Inflammatory macrophage treated with lipopolysaccharide for 4 hours (primary cell): ENCODE measurements at places on chromosomes 3 and 15.
A peak's percentile ranks its signal among the peaks of the same experiment; 100 is the strongest.

- peak; percentile 44 for DNase-seq
Measured at GRCh38 chr3:86563400-86563970, 427.5 kb downstream of the VGLL3 start.

GRCh38 chr3:141659821-141660613, 78.1 kb upstream of the RNF7 start:
- peak; percentile 25 for DNase-seq

DNA sequence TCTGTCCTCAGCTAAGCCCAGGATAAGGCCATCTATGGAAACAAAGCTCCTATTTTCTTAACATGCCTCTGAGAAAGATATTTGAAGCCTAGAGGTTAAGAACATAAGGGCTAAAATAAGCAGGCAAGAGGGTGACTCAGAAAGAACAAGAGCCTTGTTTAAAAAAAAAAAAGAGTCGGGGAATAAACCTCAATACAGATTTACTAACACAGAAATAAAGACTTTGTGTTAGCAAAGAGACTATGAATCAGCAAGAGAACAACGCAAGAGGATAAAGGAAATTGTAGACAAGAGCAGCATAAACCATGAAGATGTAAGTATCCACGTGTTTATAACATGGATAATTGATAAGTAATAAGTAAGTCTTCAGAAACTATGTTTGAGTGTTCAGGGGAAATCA, 36.0 kb downstream of the RAB27A start:
- peak; percentile 59 for DNase-seq

- DNase-seq, result no peak
Measured at GRCh38 chr3:9330166-9330703, 32.6 kb upstream of the THUMPD3 start.

- no peak for DNase-seq
Measured at GRCh38 chr3:79380581-79380980, 387.2 kb downstream of the ROBO1 start.

DNA sequence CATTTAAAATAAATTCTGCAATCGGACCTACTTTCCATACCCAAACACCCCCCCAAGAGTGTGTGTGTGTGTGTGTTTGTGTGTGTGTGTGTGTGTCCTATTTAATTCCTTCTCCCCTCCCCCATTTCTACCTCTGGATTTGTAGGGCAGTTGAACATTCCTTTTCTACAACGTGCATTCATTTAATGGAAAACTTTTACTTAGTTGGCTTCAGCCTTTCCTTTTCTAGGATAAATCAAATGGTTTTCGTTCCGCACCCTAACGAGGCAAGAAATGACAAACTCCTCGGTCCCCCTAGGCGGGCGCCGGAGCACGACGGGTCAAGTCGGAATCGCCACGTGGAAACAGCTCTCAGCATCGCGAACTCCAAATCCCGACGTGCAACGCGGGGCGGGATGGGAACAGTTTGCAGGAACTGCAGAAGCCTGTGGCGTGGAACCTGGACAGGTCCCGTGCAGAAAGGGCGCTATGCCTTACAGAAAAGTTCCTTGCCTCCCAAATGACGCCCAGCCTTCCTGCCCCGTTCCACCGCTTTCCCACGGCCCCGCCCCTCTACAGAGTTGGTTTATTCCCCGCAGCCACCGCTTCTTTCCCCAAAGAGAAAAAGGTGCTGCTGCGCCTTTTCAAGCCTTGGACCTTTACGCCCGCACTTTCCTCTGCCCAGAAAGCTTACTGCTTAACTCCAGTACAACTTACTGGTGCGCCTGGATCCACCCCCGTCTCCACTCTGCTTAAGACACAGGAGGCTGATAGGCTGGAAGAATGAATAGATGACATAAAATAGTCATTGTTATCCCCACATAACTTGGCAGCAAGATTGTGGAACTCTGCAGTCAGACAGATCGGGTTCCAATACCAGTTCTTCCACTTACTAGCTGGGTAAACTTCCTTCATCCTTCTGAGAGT, 1.1 kb upstream of the EIF2B5 start:
- DNase-seq, result peak; percentile 70

- DNase-seq, result no peak
Measured at GRCh38 chr3:194136519-194137007, 615 bp downstream of the HES1 start.

- DNase-seq, result peak; percentile 30
Measured at GRCh38 chr15:97545799-97546198, 414.7 kb upstream of the ARRDC4 start.

DNA sequence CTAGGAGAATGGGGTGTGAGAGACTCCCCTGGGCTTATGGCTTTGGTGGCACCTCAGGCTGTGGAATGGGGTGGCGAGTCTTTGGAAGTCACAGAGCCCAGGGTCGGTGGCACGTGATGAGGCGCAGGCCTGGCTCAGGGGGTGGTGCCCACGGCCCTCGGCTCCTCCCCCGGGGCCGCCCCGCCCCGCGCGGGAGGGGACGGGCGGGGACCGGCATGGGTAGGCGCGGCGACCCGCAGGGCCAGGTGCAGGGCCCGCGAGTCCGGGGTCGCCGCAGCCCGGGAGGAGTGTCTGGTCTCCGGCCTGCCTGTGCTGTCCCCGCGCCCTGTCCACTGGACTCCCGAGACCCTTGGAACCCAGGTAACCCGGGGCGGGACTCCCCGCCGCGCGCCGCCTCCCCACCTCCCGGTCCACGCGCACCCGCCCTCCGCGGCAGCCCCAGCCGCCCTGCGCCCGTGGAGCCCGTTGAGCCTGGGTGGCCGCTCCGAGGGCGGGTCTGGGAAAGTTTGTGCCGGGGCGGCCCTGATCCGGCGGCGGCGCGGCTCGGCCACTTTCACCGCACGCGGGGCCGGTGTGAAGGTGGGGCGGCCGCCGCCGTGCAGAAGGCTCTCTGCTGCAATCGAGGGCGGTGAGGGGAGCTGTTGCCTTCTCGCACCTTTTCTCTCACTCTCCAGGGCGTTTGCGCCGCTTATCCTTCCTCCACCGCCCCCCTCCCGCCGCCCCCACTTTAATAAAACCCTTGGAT, at the start of gene PAQR5:
TSS of gene PAQR5 (plus strand) at position 216 of the 745 bp plus-strand sequence. CDS start 61,169 bp downstream, outside the sequence.
- peak; percentile 22 for DNase-seq

- peak; percentile 11 for DNase-seq
Measured at GRCh38 chr3:124791639-124792151, 61.4 kb downstream of the UMPS start.

GRCh38 chr3:44185396-44185915, 56.2 kb upstream of the TOPAZ1 start:
- DNase-seq, result no peak

DNA sequence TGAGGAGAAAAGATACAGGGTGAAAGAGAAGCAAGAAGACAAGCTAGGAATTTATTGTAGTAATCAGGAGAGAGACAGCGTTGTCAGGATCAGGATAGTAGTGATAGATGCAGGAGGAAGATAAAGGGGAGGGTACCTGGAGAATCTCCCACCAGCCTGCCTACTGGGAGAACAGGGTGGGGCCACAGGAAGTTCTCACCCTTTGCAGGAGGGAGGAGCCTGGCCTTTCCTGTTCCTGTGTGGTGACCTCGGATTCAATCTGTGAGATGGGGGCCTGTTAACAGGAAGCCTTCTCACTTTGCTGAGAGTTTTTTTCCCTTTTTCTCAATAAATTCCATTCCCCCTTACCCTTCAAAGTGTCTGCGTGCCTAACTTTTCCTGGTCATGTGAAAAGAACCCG, 37.6 kb downstream of the GMPS start:
- no peak for DNase-seq

DNA sequence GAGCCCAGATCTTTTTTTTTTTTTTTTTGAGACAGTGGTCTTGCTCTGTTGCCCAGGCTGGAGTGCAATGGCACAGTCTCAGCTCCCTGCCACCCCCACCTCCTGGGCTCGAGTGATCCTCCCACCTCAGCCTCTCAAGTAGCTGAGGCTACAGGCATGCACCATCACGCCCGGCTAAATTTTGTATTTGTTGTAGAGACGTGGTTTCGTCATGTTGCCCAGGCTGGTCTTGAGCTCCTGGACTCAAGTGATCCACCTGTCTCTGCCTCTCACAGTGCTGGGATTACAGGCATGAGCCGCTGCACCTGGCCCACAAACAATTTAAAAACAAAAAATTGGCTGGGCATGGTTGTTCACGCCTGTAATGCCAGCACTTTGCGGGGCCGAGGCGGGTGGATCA, 22.6 kb upstream of the SLC6A6 start:
- no peak for DNase-seq

DNA sequence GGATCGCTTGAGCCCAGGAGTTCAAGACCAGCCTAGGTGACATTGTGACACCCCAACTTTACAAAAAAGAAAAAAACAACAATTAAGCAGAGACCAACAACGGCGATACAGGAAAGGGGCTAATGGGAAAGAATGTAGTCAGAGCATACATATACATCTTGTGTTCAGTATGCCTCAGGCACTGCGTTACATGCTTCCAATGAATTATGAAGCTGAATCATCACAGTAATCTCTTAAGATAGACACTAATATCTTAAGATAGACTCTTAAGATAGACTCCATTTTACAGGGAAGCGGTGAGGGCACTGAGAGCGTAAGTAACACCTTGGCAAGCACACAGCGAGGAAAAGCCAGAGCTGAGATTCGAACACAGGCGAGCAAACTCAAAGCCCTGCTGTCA, 6.1 kb upstream of the LDHAL6B start:
- no peak for DNase-seq

DNA sequence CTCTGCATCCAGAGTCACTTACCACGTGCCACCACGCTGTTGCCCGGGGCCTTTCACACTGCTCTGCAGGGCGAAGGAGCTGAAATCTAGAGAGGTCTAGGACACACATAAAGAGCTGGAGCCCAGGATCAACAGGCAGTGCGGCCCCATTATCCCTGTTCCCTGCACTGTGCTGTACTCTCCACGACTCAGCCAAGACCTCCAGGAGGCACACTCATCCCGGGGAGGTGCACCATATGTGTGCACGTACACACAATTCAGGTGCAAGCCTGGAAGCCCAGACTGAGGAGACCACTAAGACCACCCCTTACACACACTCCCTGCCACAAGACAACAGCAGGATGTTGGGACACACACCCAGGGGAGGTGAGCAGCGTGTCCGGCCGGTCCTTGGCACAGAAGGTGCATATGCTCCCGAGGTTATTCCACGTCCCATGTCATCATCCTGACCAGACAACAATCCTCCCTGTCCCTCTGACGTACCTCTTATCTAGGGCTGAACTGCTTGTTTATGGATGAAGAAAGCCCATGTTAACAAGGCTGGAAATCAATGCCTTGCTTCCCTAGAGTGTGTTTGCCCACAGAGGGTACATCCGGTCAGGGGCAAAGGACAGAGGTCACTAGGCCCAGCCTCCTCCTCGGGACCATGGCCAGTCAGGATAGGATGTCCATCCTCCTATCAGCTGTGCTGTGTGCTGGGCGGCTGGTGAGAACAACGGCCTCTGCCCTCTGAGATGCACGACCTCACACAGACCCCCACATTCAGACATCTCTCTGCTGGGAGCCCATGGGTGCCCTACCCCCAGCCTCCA, 16.1 kb downstream of the KLF15 start:
- no peak for DNase-seq

- DNase-seq, result no peak
Measured at GRCh38 chr3:59774000-59774399, 724.2 kb upstream of the CFAP20DC start.

DNA sequence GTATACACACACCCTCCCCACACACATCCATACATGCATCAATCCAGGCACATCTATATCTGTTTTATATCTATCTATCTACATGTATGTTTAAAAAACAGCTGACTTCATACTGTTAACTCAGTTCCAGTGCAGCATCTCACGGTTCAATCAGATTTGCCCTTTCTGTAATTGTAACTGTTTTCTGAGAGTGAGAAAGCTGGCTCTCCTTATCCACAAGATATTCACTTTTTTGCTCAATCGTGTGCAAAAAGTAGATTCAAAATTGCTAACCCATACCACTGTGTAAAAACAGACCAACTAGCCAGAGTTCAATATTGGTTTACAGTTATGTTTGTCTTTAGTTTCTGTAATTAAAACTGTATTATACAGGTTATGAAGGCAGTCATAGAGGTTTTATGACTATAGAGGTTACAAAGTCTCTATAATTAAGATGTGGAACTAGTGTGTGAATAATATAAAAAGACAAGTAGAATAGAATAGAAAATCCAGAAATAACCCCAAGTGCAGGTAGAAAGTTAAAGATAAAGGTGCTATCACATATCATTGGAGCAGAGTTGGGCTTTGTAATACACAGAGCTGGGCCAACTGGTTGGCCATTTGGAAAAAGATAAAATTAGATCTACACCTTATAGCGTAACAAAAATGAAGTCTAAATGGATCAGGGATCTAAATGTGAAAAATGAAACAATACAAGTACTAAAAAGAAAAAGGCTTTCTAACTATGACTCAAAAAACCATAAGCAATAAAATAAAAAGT, 20.1 kb upstream of the MCF2L2 start:
- no peak for DNase-seq

DNA sequence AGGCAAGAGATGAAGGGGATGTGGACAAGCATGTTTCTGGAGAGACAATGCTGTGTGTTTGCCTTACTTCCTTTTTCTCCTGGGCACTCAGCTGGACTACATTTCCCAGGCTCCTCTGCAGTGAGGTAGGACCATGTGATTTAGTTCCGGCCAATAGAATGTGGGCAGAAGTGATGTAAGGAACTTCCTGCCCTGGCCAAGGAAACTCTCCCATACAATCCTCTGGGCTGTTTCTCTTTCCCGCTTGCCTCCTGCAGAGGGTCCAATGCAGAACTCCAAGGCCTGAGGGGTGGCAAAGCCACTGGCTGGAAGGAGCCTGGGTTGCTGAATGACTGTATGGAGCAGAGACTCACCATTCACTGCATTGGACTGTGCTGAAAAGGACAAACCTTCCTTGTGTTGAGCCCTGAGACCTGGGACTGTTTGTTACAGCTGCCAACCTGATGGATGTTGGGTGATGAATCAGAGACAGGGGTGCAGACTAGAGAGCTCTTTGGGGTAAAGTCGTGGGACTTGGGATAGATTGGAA, 82.7 kb upstream of the SLC6A6 start:
- peak; percentile 93 for DNase-seq

DNA sequence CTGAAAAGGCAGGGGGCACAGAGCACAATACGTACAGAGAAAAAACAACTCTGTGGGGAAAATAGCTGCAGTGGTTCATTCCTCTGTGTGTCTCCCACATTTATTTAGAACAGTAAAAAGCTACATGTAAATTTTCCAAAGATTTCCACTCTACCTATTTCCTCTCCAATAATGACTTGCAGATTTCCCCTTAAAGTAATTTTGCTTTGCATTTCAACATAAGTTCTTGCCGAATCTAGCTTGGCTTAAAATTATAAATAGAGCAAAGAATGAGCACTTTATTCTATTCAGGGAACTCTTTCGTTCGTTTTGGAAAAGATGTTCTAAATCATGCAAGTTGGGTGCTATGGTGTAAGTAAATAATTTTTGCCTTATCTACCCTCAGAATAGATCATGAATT, 58.2 kb upstream of the NR2E3 start:
- no peak for DNase-seq

DNA sequence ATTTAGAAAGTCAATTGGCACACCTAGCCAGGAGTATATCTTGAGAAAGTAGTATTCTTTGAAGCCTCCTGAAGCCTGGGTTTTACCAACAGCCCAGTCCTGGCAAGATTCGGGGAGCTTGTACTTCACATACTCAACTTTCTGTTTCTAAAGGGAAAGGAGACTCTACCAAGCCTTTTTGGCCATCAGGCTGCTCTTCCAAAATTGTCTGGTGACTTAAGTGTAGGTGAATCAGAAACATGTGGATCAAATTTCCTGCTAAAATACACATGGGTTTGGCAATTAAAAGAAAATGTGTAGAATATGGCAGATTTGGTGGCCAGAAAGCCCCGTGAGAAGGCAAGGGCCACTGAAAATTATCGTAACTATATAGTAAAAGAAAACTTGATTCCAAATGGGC, 15.9 kb upstream of the GREM1 start:
- DNase-seq, result no peak

- peak; percentile 52 for DNase-seq
Measured at GRCh38 chr3:12158387-12159226, at the start of gene TIMP4. TIMP4 (minus strand) TSS chr3:12158912; CDS start chr3:12158840, 72 bp downstream.
